Posterior vena cava (tissue), 2 donors: ENCODE measurements at places on chromosomes 7 and 10. TPM values are rescaled to one million over a fixed set of nuclear protein-coding genes. Genes with fewer than 3 reads are reported as not detected.

DNA sequence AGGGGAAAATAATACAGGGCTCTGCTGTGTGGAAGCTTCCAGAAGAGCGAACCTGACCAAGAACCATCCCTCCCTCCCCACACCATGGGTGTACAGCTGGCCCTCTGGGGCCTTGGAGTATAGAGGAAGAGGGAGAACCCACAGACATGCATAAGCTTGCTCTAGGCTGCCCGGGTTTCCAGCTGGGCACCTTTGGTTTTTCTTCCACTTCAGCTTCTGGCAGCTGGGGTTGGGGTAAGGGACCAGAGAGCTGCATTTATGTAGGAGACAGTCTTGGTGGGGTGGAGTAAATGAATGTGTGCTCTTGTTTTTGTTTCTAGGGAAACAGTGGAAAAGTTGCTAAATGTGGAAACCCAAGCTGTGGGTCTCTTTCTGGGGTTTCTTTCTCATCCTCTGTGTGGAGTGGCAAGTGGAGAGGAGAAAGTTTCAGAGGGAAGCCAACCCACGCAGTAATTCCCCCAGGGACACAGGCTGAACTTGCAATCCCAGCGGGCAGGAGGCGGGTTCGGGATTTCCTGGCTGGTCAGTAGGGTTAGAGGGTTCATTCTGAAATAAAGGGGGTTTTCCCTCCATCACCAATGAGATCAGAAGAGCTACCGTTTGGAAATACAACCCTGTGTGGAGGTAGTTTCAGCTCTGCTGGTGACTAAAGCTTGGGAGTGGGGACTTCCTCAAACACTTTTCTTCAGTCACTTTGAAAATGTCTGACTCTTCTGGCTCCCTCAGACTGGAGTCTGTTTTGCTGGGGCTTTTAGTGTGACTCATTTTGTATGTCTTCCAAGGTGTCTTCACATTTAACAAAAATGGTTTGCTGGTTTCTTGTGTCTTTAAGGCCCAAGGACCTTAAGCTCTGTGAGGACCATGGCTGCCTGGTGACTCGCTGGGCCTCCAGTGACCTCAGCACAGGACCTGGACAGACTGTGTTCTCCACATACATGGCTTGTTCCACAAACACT is 22.2 kb upstream of the SRGN start:
- DNase-seq, result no peak

DNA sequence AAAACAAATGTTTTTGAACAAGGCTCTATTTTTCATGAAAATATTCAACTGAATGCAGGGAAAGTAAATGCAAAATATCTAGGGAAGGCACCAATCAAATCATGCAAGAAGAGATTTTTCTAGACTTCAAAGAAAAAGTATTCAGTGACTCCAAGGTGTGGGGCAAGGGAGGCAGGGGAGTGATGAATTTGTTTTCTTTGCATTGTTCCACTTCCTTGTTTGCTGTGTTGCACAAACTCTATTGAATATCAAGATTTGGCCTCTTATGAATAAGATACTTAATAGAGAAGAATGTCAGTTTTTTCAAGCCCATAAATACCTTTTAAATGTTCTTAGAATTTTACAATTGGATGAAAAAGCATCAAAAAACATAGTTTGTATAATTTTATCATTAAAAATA is 26.4 kb downstream of the STEAP1 start:
- no peak for DNase-seq

DNA sequence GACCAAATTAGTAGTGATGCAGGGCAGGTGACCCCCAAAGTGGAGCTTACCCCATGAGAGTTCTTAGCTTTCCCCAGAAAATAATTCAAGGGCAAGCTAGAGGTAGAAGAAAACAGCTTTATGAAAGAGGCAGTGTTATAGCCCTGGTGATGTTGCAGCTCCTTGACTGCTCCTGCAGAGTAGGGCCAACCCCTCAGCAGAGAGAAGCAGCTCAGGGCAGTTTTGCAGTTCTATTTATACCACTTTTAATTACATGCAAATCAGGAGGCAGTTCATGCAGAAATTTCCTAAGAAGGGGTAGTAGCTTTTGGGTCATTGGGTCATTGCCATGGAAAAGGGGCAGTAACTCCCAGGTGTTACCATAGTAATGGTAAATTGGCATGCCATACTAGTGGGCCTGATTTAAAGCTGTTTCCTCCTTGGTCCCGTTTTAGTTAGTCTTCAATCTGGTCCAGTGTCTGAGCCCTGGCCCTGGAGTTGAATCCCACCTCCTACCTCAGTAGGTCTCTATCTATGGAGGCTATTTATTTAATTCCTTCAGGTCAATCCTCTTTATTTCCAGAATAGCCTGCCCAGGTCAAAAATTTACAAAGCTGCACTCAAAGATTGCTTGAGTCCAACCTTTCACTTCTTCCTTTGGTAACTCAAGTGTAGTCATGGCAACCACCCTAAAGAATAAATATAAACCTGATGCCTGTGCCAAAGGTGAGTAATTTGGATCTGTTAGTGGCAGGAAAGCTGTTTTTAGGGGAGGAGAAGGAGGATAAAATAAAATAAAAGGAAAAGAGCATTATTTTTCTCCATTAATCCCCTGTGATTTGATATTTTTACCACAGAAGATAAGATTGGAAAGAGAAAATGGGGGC is 29.5 kb downstream of the PLXDC2 start:
- DNase-seq, result no peak

DNA sequence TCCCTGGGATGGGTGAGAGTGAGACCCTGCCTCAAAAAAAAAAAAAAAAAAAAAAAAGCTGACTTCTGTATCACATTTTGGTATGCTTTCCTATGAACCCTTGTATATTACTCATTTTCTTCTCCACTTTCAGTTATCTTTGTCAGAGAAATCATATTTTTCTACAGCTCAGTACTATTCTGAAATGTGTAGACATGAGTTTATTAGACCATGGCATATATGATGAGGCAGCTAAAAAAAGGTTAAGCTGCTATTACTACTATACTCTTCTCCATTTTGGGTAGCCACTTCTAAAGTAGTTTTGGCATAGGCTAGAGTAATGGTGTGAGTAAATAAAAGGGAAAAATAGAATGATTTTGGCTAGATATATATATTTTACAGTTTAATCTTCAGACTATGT is 53.4 kb downstream of the MLLT10 start:
- DNase-seq, result no peak

The EVX1 gene
- not detected for total RNA-seq

GRCh38 chr7:84847790-84848189 is 339.1 kb downstream of the SEMA3D start:
- DNase-seq, result no peak

The LGI1 gene
- total RNA-seq, result 2.6 TPM

The LRMDA gene
- 18.0 TPM for total RNA-seq

GRCh38 chr10:79221110-79222051 is 125.9 kb upstream of the PPIF start:
- DNase-seq, result peak; percentile 89

The TLX1 gene
- not detected for total RNA-seq

DNA sequence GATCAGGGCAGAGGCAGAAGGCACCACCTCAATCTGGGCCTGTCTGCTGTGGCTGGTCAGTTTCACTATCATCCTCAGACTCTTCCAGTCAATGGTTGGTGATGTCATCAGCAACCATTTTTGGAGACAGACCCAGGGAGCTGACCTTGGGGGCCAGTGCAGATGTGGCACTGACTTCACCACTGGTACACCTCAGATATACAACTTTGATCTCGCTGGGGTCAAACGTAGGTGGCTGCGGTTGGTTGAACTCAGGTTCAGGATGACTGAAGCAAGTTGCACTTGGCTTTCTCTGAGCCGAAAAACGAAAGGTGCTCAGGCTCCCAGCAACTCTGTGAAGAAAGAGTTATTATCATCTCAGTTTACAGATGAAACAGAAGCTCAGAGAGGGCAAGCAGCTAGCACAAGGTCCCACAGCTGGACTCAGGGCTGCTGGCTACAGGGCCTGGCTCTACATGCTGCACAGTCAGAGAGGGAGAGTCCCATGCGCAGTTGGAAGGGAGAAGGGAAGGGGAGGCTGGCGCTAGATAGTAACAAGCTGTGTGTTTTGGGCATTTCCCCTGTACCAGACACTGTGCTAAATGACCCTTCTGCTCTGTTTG is 27.2 kb downstream of the ANKRD16 start:
- no peak for DNase-seq

GRCh38 chr7:135178364-135178763 is 7.9 kb upstream of the CYREN start:
- no peak for DNase-seq

The STOX1 gene
- total RNA-seq, result 0.32 TPM

DNA sequence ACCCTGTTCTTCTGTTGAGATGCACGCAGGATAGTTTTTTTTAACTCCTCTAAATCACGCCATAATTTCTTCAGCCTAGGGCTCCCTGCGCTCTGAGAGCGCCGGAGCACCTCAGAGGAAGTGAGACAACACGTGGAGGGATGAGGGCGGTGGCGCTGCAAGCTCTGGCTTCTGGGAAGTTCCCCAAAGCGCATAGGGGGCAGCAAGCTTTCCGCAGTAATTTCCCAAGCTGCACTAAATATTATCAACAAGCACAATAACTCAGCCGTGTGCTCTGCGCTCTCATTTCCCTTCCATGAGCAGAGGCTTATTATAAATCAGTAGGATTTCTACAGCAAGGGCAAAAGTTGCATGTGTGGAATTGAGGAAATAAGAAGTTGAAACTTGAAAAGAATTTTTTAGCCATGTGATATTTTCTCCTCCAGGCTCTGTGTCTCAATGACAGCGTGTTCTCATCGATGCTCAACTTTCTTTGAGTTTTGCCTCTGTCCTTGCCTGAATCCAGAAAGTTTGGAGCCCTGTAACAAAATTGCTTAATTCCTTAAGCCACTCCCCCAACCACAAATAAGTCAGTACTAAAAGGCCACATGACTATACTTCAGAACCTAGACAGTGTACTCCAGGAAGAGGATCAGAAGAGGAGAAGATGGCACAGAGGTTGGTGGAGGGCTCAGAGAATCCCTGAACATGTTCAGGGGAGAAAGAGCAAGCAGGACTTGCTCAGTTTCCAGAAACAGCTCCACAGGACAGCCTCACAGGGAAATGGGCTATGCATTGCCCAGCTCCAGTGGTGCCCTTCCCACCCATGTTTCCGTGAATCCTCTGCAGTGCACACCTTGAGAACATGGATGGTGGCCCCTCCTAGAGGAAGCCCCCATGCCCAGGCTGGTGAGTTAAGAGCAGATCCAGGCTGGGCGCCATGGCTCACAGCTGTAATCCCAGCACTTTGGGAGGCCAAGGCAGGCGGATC is 221.5 kb upstream of the GHITM start:
- no peak for DNase-seq

- DNase-seq, result no peak
These were observed 69.0 kb upstream of the VOPP1 start for GRCh38 chr7:55641273-55641691.

- no peak for DNase-seq
These were observed 260.8 kb upstream of the MKI67 start for GRCh38 chr10:128386816-128387604.

DNA sequence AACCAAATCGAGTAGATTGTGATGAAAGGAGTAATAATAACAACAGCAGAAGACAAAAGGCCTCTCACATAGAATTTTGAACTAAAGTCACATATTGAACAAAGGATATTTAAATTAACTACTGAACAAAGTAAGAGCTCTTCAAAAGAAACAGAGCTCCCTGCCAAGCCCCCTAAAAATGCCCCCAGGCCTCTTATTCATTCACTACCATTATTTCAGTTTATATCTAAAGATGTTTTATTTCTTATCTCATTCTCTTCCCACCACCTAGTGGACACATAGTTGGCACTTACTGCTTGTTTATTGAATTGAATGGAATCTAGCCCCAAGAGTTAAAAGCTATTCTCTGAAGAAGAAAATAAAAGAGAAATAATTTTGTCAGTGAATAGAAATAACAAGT is 37.4 kb downstream of the VCL start:
- no peak for DNase-seq

The PRTFDC1 gene
- total RNA-seq, result 14.4 TPM

The C10orf143 gene
- total RNA-seq, result 3.2 TPM
